Type B pancreatic cell (in vitro differentiated cells): ENCODE measurements at places on chromosomes 13 and 19. TPM values are rescaled to one million over a fixed set of nuclear protein-coding genes. Genes with fewer than 3 reads are reported as not detected.

GRCh38 chr13:98285852-98286594, 109.0 kb upstream of the RNF113B start:
- DNase-seq, result no peak
- no peak overlapping the region for H3K4me3 ChIP-seq
- no peaks in the 10 kb centered on the region for H3K27me3 ChIP-seq
- peaks cover 8% of the 10 kb centered on the region for H3K36me3 ChIP-seq
- peaks cover 6% of the 10 kb centered on the region for H3K4me1 ChIP-seq

ZNF93 gene
- total RNA-seq, result 19.2 and 26.3 TPM in 2 replicates

DNA sequence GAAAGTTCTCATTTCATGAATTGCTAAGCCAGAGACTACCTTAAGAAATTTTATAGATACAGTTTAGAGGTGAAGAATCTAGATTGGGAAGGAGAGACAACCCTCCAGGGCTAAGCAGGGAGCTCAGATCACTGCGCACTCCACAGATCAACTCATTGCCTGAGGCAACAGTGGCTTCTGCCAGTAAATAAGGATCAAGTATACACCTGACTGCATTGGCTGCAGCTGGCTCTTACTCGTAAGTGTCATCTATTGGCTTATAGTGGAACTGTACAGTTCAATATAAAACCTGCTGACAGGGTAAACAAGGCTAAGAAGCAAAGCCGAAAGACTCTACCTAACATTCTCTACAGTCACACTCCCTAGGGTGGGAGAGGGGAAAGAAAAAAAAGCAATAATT, 18.0 kb upstream of the C1QTNF9B start:
- no peak overlapping the region for H3K27ac ChIP-seq
- peaks cover 15% of the 10 kb centered on the region for H3K27me3 ChIP-seq
- DNase-seq, result no peak
- H3K4me3 ChIP-seq, result no peak overlapping the region
- H3K4me1 ChIP-seq, result no peaks in the 10 kb centered on the region
- no peaks in the 10 kb centered on the region for H3K36me3 ChIP-seq

DNA sequence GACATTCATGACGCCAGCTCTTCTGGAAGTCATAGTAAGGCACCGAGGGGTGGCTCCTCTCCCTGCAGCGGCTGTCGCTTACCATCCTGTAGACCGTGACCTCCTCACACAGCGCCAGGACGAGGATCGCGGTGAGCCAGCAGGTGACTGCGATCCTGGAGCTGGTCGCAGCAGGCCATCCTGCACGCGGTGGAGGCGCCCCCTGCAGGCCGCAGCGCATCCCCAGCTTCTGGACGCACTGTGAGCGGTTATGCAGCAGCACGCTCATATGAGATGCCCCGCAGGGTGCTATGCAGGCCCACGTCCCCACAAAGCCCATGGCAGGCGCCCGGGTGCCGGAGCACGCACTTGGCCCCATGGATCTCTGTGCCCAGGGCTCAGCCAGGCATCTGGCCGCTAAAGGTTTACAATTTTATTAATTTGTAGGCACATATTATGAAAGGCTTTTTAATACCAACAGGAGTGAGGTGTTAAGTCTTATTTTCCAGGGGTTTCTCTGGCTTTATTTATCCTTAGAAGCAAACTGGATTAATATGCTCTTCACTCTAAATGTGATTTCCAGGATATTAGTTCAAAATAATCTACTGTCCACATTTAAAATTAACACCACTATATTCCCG, 35.6 kb upstream of the PSPC1 start:
- H3K4me1 ChIP-seq, result no peaks in the 10 kb centered on the region
- H3K27me3 ChIP-seq, result no peaks in the 10 kb centered on the region
- DNase-seq, result peak; percentile 75
- H3K27ac ChIP-seq, result no peak overlapping the region

DNA sequence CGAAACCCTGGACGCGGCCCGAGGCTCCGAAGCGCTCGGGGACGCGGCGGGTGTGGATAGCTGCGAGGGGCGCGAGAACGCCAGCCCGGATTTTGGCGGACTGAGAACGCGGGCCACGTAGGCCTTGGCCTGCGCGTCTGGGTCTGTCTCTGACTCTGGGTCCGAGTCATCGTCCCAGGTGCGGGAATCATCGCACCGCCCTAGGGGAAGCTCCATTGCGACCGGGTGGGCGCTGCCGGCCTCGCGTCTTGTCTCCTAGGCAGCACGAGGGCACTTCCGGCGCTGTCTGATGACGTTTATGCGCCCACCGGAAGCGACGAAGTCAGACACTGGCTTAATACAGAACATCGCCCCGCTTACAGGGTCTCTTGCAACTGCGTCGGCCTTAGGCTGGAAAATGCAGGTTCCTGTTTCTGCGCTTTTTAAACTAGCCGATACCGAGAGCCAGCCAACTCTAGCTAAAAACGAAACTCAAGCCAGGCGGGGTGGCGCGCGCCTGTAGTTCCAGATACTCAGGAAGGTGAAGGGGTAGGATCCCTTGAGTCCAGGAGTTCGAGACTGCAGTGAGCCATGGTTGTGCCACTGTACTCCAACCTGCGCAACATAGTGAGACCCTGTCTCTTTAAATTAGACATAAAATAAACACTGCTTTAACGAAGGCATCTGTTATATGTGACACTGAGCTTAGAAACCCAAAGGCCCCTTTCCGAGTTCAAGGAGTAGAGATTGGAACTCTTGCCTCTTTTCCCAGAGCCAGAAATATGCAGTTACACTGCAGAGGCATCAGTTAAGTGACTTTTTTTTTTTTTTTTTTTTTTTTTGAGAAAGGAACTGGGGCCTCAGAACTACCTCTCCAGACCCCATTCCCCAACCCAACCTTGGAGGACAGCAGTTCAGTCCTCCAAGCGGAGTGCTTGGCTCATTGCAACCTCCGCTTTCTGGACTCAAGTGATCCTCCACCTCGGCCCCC, at the start of gene FBXW9:
Gene FBXW9, minus strand, starts transcription at position 266 of the 970 bp plus-strand sequence. Its CDS starts 50 bp downstream, at position 216.
- H3K4me1 ChIP-seq, result peaks cover 7% of the 10 kb centered on the region
- peaks cover 4% of the 10 kb centered on the region for H3K36me3 ChIP-seq
- no peaks in the 10 kb centered on the region for H3K27me3 ChIP-seq
- DNase-seq, result peak; percentile 97
- H3K4me3 ChIP-seq, result peak within 1 kb of the TSS; percentile 92

VMAC gene
- total RNA-seq, result 7.1 and 7.4 TPM in 2 replicates

GRCh38 chr13:51928231-51928630, 66.5 kb downstream of the CCDC70 start:
- no peaks in the 10 kb centered on the region for H3K27me3 ChIP-seq
- peaks cover 6% of the 10 kb centered on the region for H3K36me3 ChIP-seq
- peak overlapping the region; percentile 23 for H3K27ac ChIP-seq
- H3K4me3 ChIP-seq, result no peak overlapping the region
- DNase-seq, result no peak

HSH2D gene
- 0.68 and 1.5 TPM in 2 replicates for total RNA-seq

ZNF91 gene
- total RNA-seq, result 89.6 and 110 TPM in 2 replicates

SLITRK6 gene
- 13.0 and 14.5 TPM in 2 replicates for total RNA-seq

MEIOSIN gene
- not detected in 2 replicates for total RNA-seq

DNA sequence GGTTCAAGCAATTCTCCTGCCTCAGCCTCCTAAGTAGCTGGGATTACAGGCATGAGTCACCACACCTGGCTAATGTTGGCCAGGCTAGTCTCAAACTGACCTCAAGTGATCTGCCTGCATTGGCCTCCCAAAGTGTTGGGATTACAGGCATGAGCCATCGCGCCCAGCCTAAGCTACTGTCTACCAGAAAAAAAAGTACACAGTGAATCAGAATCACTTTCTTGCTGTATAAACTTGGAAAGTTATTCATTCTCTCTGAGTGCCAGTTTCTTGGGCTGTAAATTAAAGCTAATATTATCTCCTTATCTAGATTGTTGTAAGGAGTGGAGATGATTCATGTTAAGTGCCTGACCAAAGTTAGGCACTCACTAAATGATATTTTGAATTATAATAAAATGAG, 242.8 kb downstream of the ENOX1 start:
- no peaks in the 10 kb centered on the region for H3K27me3 ChIP-seq
- no peaks in the 10 kb centered on the region for H3K4me1 ChIP-seq
- H3K36me3 ChIP-seq, result no peaks in the 10 kb centered on the region
- no peak overlapping the region for H3K27ac ChIP-seq
- DNase-seq, result no peak

DNA sequence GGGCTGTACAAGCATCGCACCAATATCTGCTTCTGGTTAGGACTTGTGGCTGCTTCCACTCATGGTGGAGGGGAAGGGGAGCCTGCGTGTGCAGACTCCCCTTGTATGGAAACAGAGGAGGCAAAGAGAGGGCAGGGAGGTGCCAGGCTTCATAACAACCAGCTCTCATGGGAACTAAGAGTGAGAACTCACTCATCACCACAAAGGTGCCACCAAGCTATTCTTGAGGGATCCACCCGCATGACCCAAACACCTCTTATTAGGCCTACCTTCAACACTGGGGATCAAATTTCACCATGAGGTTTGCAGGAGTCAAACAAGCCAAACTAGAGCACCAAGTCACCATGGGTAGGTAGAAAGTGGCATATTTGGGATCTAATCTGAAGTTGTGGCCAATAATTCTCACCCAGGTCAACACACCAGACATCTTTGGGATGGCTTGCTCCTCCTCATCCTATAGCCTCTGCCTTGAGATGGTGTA, 46.4 kb downstream of the RUBCNL start:
- DNase-seq, result no peak
- no peak overlapping the region for H3K4me3 ChIP-seq
- no peak overlapping the region for H3K27ac ChIP-seq
- peaks cover 17% of the 10 kb centered on the region for H3K4me1 ChIP-seq
- H3K27me3 ChIP-seq, result no peaks in the 10 kb centered on the region

HCN2 gene
- total RNA-seq, result 1.4 and 1.9 TPM in 2 replicates

DNA sequence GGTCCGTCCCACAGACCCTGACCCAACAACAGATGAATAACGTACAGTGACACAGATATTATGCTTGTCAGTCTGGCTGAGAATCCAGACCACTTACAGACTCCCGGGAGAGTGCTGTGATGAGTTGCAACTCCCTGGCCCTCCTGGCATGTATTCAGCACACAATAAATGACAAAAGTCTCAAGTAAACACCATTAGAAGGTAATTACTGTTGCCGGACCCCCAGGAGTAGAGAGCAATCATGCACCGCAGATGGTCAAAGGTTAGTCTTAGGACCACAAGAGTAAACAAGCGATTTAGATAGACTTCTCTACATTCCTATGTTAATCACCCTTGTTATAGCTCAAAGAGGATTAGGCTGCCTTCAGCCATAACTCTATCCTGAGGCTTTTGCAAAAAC, 726.4 kb upstream of the GPC6 start:
- H3K27ac ChIP-seq, result no peak overlapping the region
- no peak overlapping the region for H3K4me3 ChIP-seq
- no peak for DNase-seq
- no peaks in the 10 kb centered on the region for H3K4me1 ChIP-seq
- H3K36me3 ChIP-seq, result no peaks in the 10 kb centered on the region

GRCh38 chr13:96426167-96426566, 336.3 kb downstream of the HS6ST3 start:
- H3K27ac ChIP-seq, result no peak overlapping the region
- DNase-seq, result no peak
- H3K4me3 ChIP-seq, result no peak overlapping the region
- no peaks in the 10 kb centered on the region for H3K36me3 ChIP-seq
- no peaks in the 10 kb centered on the region for H3K4me1 ChIP-seq

DNA sequence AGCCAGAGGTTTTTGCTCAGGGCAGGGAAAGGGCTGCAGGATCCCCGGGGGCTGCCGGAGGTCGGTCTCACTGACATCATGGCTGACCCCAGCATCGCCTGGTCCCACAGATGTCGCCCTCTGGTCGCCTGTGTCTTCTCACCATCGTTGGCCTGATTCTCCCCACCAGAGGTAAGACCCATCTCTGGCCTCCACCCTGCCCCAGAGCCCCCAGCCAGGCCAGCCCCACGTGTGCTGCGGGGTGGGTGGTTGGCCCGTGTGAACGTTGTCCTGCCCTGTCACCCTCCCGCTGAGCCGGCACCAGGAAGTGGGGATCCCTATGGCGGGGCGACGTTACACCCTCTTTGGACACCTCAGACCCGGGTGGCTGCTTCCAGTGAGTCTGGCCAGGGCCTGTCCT, 906 bp downstream of the FXYD5 start:
- peaks cover 85% of the 10 kb centered on the region for H3K27me3 ChIP-seq
- H3K27ac ChIP-seq, result no peak overlapping the region
- H3K4me3 ChIP-seq, result peak overlapping the region; percentile 92
- no peak for DNase-seq

GRCh38 chr13:41259875-41260501, 3.4 kb downstream of the MTRF1 start:
- H3K4me3 ChIP-seq, result no peak overlapping the region
- no peak overlapping the region for H3K27ac ChIP-seq
- H3K27me3 ChIP-seq, result no peaks in the 10 kb centered on the region
- no peak for DNase-seq
- H3K4me1 ChIP-seq, result no peaks in the 10 kb centered on the region

DNA sequence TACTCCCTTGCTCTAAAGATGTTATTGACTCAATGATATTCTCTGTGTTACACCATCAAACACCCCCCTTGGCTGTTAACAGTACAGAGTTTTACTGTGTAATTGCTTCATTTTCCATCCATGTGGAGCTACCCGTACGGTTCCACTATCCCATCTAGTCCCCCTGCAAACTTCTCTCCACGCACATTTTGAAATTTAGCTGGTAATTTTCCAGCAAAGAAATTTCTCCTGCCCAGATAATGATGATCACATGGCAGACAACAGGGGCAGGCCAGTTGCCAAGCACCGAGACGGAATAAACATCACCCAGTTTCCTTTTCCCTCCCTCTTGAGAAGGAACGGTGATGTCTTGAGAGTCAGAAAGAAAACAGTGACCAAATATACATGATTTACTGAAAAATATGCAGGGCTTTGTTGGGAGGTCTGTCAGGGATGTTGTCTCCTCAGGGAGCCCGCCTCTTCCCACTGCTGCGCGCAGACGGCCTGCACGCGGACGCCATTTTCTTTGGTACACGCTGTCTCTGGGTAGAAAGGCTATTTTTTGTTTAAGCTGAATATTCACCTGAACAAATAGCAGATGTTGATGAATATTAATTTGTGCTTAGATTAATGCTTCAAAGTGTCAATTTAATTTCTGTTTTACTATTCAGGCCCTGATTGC, 109.9 kb downstream of the OLFM4 start:
- peaks cover 6% of the 10 kb centered on the region for H3K4me1 ChIP-seq
- H3K27me3 ChIP-seq, result peaks cover under 1% of the 10 kb centered on the region
- DNase-seq, result no peak
- H3K36me3 ChIP-seq, result no peaks in the 10 kb centered on the region

DNA sequence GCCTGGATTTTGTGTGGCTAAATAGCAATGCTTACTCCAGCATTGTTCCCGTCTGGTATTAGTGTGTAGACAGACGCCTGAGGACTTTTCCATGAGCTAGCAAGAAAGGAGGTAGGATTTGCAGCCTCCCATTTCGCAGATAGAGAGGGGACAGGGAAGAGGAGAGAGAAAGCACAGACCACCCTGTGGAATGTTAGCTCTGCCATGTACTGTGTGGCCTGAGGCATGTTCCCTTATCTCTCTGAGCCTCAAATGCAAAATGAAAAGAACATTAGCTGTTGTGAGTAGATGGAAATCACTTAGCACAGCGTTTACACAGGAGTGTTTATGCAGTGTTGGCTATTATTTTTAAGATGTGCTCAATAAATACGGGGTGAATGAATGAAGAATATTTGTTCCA, 45.5 kb downstream of the OLFM4 start:
- no peaks in the 10 kb centered on the region for H3K36me3 ChIP-seq
- peaks cover 14% of the 10 kb centered on the region for H3K27me3 ChIP-seq
- peaks cover 20% of the 10 kb centered on the region for H3K4me1 ChIP-seq

- no peak overlapping the region for H3K4me3 ChIP-seq
- no peak overlapping the region for H3K27ac ChIP-seq
- peaks cover 16% of the 10 kb centered on the region for H3K27me3 ChIP-seq
- H3K36me3 ChIP-seq, result no peaks in the 10 kb centered on the region
- H3K4me1 ChIP-seq, result peaks cover 25% of the 10 kb centered on the region
- no peak for DNase-seq
Measured at GRCh38 chr19:51316688-51317087, 5.2 kb downstream of the IGLON5 start.
